PC-3 (cell line): ENCODE measurements at places on chromosomes 13 and 19. TPM values are rescaled to one million over a fixed set of nuclear protein-coding genes. Genes with fewer than 3 reads are reported as not detected.
A peak's percentile ranks its signal among the peaks of the same experiment; 100 is the strongest.

- no peak for DNase-seq
These were observed 67.8 kb upstream of the ZDHHC20 start for GRCh38 chr13:21526707-21527540.

DNA sequence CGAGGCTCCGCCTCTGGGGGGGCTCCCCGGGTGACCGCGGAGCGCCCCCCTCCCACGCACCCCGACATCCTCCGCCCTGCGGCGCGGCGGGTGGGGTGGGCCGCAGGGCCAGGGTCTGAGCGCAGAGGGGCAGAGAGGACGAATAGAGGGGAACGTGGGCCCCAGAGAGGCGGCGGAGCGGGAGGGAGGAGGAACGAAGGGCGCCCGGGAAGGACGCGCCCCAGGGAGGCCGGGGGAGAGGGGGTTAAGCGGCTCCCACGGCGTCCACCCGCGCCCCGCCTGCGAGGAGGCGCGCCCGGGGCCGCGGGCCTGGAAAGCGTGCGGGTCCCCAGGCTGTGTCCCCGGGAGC is 1.0 kb downstream of the HCN2 start:
- DNase-seq = no peak

DNA sequence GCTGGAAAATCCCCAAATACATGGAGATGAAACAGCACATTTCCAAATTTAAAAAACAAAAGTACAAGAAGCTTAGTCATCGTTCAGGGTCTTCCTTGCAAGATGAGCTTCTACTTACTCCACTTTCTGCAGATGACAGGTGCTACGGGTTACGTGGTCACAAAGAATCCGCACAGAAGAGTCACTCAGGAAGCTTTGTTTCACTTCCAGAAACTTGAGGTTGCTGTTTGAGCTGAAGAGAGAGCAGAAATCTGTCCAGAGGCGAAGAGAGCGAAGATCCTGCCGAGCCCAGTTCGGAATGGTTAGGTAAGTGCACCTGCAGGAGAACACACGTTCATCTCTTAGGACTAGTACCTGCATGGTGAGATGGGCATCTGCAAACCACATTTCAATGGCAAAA is 9.4 kb downstream of the NLRP7 start:
- DNase-seq = no peak

DNA sequence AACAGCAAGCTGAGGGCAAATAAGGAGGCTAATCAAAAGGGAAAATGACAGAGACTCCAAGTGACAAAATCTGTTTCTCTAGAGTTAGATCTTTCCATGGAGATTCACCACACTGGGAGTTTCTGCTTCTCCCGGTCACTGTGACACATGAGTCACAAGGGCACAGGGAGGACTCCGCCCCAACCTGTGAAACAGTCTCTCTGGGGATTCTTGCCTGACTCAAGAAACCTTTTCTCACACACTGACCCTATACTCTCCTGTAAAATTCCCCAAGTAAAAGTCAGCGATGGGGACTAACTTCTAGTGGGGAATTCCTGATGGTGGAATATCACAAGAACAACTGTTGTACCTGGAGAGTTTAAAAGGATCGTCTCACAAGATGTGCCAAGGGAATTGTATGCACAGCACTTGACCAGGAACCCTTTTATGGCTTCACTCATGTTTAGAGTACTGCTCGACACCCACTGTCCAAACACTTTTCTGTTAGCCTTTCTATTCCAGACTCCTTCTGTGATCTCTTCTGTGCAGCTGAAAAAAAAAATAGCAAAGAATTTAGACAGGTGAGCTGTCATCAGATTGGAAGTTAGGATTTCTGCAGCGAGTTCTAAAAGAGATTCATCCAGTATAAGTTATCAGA is 46.8 kb upstream of the URAD start:
- peak; percentile 48 for DNase-seq

GRCh38 chr13:94700051-94700535 is 12.3 kb downstream of the SOX21 start:
- DNase-seq = no peak

GRCh38 chr13:109131698-109132257 is 502.4 kb downstream of the MYO16 start:
- DNase-seq = no peak

DNA sequence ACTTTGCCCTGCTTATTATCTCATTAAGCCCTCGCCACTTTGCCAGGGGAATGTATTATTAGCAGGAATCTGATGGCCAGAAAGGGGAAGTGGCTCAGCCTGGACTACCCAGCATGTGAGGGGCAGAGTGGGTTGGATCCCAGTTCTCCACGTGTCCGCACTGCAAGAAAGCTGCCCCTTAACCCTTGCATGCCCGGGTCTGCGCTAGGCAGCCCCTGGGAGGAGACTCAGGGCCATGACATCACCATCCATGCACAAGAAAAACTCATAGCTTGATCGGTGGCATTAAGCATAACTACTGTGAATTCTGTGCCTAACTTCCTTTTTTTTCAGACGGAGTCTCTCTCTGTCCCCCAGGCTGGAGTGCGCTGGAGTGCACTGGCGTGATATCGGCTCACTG is 8.9 kb downstream of the CACNG8 start:
- no peak for DNase-seq

GRCh38 chr13:99273128-99273527 is 14.9 kb upstream of the GPR18 start:
- no peak for DNase-seq

DNA sequence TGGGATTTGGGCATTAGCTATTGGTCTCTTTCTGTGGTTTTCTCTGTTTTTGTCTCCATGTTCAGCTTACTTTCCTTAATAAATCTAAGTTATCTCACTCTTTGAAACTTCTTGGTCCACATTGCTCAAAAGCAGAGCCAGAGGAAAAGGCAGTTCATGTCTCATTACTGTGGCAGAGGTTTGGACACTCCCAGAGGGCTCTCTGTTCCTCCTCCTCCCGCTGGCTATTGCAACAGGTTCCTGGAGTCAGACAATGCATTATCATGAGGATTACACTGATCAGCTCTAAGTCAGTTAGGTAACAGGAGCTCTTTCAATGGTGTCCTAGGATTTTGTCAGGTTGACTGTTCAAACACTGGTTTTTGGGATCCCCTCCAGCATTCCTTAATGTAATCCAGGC is 298.8 kb downstream of the NDFIP2 start:
- peak; percentile 37 for DNase-seq

GRCh38 chr19:10428996-10429381 is 8.7 kb downstream of the PDE4A start:
- DNase-seq = no peak

DNA sequence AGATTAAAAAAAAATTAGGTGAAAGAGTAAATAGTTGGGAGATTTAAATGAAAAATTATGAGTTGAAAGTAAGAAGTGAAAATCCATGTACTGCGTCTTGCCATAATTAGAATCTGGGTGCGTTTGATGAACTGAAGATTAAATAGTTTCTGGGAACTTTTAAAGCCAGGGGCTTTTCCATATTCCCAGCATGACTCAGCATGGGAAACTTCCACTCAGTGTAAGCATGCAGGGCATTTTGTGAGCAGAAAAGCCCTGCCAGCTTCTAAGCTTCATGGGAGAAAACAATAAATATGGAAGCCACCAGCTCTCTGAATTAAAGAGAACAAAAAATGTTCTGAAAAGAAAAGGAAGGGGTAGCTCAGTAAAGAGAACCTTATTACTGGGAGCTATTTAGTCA is 62.0 kb upstream of the EDNRB start:
- peak; percentile 40 for DNase-seq

GRCh38 chr19:16021796-16022195 is 54.5 kb upstream of the TPM4 start:
- no peak for DNase-seq

DNA sequence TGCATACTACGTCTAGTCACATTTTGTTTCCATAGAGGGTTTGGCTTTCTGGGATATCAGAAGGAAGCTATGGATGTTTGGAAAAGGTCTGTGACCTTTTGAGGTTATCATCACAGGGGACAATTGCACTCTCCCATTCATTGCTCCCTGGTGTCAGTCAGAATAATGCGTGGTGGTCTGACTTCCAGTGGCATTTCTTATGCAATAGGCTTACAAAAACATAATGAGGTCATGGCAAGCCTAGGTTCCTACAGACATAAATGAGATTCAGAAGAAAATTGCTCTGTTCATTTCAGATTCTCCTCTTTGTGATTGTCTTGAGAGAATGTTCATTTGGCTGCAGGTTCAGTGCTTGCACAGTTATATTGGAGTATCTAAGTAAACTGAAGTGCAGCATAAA is 54.6 kb downstream of the ARHGAP35 start:
- no peak for DNase-seq

GRCh38 chr13:44730851-44731250 is 154.7 kb upstream of the TSC22D1 start:
- DNase-seq = no peak

DNA sequence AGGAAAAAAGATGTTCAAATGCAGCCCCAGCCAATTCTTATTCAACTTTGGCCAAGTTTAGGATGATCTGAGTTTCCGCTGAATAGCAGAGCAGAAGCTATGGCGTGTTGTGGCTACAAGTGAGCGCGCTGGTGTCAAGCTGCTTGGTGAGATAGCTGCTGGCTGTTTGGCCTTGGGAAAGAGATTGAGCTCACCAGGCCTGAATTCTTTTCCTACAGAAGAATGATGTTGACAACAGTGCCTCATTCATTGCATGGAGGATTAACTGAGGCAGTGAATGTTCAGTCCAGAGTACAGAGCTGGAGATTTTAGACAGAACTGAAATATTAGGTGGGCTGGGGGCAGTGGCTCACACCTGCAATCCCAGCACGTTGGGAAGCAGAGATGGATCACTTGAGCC is 31.5 kb upstream of the MAP3K10 start:
- no peak for DNase-seq

DNA sequence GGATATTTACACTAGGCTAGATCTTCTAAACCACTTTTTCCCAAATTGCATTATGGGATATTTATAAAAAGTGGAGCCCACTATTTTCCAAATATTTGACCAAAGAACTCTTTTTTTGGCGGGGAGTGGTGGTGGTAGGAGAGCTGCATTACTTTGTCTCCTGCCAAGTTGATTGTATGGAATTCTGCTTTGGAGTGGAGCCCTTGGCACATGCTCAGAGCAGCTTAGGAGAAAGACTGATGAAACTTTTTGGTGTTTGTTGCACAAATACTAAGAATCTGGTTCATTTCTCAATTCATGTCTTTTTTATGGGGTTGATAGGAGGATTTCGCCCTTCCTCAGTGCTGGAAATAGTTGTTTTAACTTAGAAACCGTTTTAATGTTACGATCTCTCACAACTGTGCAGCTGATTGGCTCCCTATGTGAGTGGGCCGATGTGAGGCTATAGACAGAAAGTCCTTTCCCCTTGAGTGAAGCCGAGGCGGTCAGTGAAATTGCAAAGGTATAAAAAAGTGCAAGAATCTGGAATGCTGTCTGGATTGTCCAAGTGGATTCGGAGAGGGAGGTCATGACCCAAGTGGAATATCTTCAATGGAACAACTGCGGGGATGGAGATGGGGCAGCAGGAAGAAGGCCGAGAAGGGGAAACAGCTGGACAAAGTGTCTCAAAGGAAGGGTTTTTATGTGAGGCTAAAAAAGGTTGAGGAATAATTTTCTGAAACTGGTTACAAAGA is 415.9 kb downstream of the FGF9 start:
- DNase-seq = no peak

GRCh38 chr13:44573790-44574465 is 2.2 kb downstream of the TSC22D1 start:
- peak; percentile 56 for DNase-seq

DNA sequence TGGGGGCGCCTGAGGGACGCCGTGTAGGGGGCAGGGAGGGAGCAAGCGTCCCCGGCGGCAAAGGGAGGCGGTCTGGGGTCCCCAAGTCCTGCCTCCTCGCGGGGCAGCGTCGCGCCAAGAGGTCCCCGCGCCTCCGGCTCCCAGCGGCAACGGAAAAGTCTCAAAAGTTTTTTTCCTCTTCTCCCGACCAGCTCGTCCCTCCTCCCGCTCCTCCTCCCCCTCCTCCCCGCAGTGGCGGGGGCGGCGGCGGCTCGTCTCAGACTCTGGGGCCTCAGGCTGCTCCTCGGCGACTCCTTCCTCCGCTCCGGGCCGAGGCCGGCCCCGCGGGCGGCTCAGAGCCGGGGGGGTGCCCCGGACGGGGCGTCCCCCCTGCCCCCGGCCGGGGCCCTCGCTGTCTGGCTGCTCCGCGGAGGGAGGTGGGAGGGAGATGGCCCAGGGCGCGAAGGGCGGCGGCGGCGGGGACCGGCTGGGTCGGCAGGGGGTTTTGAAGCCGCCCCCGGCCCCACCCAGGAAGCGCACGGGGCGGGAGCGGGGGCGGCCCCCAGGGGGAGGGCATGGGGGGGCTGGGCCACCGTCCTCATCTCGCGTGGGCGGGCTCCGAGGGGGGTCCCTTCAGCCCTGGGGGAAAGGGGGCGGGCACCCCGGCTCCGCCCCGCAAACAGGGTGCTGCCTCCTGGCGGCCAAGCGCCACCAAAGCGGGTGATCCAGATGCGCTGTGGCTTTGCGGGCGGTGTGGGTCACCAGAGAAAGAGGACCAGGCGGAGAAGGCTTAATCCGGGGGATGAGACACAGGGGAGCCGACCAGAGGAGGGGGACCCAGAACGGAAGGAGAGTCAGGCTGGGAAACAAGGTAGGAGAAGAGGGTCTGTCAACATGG is at the start of gene TGFB1:
Gene TGFB1 (minus strand): TSS at position 457 of the 877 bp plus-strand sequence. CDS start 878 bp downstream, outside the sequence.
- peak; percentile 77 for DNase-seq

- peak; percentile 29 for DNase-seq
These were observed 263 bp downstream of the RHPN2 start for GRCh38 chr19:33064458-33064791.

DNA sequence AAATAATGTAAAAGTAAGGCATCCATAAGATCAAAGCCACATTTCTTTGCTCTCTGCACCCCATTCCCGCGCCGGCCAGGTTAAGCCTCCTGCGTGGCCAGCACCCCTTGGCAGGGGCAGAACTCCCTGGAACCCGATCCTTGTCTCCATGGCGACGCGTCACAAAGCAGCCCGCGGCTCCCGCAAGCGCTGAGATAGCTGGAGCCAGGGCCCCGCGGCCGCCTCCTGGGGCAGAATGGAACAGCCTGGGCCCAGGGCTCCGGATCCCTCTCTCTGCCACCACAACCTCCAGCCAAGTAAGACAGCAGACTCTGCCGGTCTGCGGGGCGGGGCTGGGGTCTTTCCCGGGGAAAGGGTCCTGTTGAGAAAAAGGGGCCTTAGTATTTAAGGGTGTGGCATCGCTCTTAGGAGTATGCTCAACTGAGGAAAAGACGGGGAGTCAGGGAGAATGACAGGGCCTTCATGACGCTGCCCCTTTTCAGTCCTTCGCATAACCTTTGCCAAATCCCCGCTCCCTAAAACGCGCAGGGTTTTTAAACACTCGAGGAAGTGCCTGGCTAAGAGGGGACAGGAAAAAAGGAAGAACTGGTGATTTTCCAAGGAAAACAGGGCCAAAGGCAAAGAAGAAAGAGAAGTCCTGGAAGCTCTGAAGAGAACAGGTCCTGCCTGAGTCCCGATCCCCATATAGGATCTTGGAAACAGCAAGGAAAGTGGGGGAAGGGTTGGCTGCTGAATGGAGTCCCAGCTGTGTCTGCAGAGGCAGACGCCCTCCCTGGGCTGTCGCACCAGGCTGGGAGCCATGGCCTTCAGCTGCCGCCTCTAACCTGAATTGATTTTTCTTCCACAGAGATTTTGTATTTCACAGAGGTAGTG is at the start of gene TEX26:
Gene TEX26 (plus strand): TSS at position 176 of the 873 bp plus-strand sequence. CDS start 60 bp downstream, at position 236.
- no peak for DNase-seq

- peak; percentile 48 for DNase-seq
These were observed 30.7 kb downstream of the HTR2A start for GRCh38 chr13:46866150-46866549.

GRCh38 chr13:29515372-29515771 is 80.1 kb downstream of the SLC7A1 start:
- DNase-seq = no peak

The KLK14 gene
- total RNA-seq = not detected in 2 replicates

The CDX2 gene
- 0.62 TPM in 1 of 2 replicates, not detected in the other for total RNA-seq

The IFNL1 gene
- total RNA-seq = not detected in 2 replicates

The CGB3 gene
- total RNA-seq = not detected in 2 replicates

The RFXAP gene
- total RNA-seq = 1.2 and 2.8 TPM in 2 replicates

The SYNE4 gene
- 0.77 and 1.9 TPM in 2 replicates for total RNA-seq

The DGKH gene
- total RNA-seq = 4.5 and 5.9 TPM in 2 replicates

The ZNF418 gene
- total RNA-seq = 0.04 TPM in 1 of 2 replicates, not detected in the other
